ENCODE measurements at places on chromosomes 5 and 9.

DNA sequence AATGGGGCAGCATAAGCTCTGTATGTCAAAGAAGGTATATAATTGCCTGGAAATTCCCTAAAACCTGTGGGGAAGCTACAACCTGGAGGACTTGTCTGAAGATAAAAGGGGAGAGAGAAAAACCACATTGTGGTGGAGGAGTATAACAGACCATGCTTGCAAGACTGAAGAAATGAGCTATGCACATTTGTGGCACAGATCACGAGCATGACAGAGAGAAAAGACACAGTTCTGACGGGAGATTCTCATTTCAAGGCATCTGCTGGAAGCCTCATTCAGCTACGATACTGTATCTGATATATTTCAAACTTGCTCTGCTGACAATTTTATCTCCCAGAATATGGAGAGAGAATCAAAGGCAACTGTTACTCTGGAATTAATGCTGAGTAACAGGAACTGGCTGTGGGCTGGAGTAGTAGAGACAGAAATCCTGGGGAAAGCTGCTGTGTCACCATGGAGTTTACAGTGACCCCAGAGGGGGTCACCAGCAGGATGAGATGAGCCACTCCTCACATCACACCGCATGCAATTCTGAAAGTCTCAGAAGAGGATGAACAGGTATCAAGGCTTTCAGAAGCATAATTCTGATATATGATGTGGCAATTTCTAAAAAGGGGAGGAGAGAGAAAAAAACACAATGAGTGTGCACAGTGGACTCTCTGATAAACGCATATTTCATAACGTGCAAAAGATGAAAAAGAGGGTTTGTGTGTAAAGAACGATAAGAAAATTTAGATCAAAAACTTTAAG lies 528.8 kb downstream of the IRX1 start:
- DNase-seq: no peak

GRCh38 chr5:112614285-112614684 lies 123.4 kb upstream of the APC start:
- no peak for DNase-seq

- DNase-seq: no peak
Observed at GRCh38 chr9:89983411-89983810, 378.6 kb downstream of the GADD45G start.

GRCh38 chr5:122093415-122094180 lies 15.5 kb upstream of the LOX start:
- DNase-seq: no peak

DNA sequence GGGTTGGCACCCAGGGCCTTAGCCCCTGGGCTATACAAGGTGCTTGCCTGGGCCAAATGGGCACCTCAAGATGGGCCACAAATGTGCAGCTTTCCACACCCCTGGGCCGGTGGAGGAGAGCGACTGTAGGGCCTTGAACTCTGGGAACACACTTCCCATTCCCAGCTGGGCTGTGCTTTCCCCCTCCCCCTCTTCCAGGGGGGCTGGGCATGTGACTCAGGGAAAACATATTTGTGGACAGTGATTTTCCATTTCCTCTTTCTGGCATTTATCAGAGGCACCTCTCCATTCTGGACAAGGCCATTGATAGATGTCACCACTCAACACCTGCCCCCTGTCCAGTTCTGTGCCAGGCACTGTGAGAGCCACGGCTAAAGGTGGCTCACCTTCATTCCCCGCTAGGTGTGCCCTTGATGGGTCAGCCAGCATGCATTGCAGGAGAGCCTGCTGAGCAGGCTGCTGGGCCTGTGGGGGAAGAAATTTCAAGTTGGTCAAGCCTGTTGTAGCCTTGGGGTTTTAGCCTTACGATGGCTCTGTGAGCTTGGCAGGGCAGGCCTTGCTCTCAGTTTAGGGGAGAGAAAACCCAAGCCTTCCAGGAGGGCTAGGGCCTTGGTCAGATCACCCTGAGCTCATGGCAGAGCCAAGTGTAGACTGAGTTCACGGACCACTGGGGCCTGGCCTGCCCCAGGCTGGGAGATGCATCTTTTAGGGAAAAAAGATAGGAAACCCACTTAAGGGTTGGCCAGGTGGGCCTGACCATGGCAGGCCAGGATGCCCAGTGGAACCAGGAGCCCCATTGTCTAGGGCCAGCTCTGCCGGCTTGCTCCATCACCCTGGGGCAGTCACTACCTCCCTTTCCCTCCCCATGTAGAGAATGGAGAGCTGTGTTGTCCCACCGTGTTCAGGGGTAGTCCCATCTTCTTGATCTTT lies 113.9 kb downstream of the DAB2IP start:
- DNase-seq: no peak

GRCh38 chr5:68350176-68350575 lies 134.6 kb downstream of the PIK3R1 start:
- DNase-seq: no peak

DNA sequence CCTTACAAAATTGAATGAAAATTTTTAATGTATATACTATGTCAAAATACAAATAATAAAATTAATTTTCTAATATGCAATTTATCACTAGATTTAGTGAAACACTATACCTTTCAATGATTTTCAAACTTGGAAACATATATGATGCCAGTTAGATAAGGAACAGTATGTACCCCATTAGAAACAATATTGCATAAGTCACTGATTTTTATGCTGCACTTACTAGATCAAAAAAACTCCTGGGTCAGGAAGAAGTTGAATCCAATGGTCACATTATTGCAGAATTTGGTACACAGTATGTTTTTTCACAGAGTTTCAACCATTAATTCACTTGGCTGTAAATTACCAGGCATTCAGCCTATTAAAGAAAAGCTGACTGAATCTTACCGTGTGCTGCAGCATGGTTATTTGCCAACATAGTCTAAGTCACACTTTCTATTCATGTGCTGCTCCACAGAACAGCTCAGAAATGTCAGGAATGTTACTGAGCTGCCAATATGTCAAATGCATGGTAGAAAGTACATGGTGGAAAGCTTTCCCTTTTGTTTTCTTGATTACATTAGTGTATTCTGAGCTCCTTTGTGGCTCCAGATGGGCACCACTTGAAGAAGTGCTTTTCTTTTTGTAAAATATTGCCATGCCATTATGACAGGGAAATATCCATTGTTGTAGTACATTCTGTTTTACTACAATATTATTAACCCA lies 9.9 kb upstream of the PRR16 start:
- DNase-seq: no peak

- peak; percentile 88 for DNase-seq
Observed at GRCh38 chr9:89686126-89686525, 81.3 kb downstream of the GADD45G start.

- no peak for DNase-seq
Observed at GRCh38 chr5:74543162-74543995, 97.1 kb downstream of the ENC1 start.

DNA sequence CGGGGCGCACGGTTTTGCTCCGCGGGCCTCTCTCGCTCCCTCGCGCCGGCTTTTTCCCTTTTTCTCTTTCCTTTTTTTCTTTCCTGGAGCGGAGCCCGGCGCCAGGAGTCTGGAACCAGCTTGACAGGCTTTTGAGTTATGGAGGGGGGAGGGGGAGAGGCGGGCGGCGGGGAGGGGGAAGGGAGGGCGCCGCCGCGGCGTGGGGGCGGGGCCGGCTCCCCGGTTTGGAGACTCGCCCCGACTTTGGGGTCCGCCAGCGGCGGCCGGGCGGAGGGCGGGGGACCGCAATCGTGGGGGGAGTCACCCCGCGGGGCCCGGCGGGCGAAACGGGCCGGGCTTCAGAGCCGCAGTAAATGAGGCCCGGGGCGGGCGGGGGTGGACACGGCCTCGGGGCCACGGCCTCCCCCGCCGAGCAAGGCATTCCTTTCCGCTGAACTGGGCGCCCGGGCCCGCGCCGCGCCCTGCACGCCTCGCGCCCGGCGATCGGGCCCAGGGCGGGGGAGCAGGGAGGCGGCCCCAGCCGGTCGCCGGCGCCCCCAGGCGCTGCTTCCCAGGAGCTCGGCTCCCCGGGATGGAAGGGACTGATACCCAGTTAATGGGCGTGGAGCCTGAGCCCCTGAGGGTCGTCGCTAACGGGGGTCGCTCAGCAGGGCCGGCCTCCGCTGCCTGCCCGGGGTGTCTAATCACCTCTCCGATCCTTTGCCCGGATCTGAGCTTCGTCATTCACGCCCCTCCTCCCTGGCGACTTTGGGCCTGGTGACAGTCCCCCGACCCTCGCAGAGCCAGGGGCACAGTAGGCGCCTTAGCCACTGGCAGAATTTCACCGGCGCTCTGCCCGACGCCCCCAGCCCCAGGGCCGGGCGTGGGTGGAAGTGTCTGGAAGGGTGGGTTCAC lies 138.1 kb downstream of the C9orf50 start:
- DNase-seq: peak; percentile 74
